ENCODE measurements at places on chromosomes 3 and 15.

DNA sequence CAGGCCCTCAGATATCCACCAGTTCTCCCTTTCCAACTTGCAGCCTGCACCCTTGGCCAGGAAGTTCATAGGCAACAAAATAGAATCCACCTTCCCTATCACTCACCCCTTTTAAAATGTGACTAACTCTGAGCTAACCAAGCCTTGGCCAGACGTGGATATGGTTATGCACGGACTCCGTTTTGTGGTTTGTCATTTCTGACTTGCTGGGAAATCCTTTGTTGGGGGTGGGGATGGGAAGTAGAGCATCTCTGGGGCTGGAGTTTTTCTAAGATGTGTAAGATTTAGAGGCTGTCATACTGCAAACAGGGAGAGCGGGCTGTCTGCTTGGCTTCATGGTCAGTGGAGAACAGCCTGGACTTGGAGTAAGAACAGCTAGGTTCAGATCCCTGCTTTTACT is 62.6 kb downstream of the SMAD3 start:
- DNase-seq: no peak

DNA sequence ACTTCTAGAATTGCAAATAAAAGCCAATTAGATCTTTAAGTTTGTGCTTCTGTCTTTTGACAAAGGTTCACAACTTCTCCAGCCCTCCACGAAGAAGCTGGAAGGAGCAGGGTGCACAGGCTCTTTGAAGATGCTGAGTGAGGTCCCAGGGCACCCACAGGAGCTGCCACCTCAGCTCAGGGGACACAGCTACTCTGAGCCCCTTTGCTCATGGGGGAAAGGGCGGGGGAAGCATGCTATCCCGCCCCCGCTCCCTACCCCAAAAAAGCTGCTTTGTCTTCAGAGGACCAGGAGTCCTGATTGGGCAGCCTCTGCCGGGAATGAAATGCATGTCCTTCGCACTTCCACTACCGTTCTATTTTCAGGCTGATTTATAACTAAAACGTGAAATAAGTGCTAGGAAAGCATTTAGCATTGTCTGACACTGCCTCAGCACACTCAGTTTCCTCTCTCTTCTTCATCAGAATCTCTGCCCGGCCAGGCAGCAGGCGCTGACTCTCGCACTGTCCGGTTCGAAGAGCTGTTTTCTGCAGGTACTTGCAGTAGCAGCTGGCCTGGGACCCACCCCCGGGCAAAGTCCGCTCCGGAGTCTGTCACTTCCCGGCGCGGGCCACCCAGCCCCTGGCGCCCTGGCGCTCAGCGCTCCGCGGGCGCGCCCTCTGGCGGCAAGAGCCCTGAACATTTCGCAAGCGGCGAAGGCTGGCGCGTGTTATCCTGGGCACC is 45.5 kb upstream of the KLHL25 start:
- DNase-seq: peak; percentile 91

- no peak for DNase-seq
Observed at GRCh38 chr3:171377859-171378258, 82.3 kb downstream of the TNIK start.

- DNase-seq: no peak
Observed at GRCh38 chr3:187973977-187974870, 179.7 kb upstream of the LPP start.

DNA sequence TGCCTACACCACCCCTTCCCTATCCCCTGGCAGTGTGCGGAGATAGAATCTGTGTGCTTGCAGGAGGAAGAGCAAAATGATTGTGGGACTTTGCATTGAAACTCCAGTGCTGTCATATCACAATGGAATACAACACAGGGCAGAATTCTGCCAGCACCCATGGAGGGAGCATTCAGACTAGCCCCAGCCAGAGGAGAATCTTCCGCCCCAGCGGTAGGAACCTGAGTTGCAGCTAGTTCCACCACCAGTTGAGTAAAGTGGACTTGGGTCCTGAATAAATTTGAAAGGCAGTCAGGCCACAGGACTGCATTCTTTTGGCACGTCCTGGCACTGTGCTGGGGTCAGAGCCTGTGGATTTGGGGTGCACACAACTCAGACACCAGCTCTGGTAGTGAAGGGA is 27.5 kb downstream of the NCBP2 start:
- DNase-seq: no peak

DNA sequence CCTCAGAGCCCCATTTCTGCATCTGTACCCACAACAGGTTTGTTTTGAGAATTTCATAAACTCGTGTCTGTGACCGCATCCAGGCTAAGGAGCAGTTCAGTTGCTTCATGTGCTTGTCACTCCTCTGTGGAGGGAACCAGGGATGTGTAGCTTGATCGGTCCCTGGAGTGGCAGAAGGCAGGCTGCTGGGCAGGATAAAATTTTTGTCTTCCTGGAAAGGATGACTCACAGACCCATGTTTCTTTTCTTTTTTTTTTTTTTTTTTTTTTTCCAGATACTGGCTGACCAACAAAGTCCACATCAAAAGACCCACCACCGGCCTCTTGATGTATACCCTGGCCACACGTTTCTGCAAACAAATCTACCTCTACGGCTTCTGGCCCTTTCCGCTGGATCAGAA is 70.1 kb downstream of the ST8SIA2 start:
- no peak for DNase-seq

GRCh38 chr15:98884894-98885293 is 122.7 kb downstream of the PGPEP1L start:
- no peak for DNase-seq

- DNase-seq: no peak
Observed at GRCh38 chr3:72271216-72271615, 486.3 kb upstream of the PROK2 start.

DNA sequence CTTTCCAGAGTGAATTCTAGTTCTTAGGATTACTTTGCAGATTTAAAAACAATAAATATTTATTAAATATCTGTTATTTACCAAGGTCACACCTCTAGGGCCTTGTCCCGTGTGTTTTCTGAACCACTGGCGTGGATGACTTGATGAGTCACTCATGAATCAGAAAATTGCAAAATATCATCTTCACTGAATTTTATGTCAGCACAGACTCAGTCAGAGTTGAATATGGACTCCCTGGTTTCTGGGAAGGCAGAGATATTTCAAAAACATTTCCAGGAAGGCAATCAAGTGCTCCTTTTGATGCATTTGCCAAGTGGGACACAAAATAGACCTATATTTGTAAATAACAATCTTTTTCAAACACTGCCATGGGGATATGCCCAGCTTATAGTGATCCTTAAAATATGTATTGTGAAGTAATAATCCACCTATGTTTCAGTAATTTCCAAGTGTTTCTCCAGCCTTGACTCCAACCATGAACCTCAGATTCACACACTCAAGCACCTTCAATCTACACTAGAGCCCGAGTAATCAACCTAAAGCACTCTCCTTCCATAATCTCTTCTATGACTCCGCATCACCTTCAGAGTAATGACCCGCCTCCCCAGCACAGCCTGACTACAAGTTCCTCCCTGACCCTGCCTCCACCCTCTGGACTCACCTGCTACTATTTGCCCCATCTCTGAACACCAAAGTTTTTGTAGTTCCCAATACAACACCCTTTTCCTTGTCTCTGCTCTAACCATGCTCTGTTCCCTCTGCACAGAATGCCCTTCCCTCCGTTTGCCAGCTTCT is 24.3 kb downstream of the DPH3 start:
- no peak for DNase-seq

DNA sequence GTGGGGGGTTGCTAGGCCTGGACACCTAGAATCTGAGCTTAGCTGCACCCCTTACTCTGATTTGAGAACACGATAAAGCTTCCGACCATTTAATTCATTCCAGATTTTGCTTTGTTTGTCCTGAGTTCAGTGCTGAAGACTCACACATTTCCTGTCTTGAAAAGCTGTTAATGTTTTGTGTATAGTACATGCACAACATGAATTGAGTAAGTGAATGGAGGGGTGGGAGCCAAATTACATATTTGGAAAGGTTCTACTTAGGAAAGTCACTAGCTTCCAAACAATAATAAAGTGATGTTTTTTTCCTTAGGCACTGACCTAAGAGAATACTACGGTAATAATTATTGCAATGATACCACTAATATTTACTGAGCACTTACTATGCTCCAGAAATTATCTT is 955.2 kb upstream of the NR2F2 start:
- no peak for DNase-seq

GRCh38 chr3:195076981-195077610 is 193.9 kb downstream of the XXYLT1 start:
- DNase-seq: peak; percentile 25

DNA sequence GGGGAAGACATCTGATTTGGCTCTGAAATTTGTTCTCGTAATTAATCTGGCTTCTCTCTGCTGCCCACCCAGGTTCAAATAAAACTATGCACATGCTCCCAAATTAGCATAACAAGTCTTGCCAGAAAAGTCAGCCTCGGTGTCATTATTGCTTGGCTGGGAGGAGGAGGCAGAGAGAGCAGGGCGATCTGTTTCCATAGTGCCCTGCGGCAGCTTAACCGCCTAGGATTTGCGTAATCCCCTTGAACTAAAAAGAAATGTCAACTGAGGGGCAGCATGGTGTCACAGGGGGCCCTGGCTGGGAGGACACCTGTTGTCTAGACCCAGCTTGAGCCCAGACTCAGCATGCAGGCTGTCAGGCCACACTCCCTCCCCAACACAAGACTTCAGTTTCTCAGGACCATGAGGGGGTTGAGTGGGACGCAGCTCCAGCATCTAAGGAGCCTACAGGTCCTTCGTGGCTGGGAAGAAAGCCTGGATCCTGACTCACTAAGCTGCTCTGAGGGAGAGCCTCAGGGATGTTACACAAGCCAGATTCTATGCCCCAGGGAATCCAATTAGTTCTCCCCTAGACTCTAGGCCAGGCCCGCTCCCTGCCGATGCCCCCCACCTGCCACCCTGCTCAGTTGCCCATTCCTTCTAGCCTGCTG is 17.3 kb downstream of the MRPS11 start:
- DNase-seq: no peak

DNA sequence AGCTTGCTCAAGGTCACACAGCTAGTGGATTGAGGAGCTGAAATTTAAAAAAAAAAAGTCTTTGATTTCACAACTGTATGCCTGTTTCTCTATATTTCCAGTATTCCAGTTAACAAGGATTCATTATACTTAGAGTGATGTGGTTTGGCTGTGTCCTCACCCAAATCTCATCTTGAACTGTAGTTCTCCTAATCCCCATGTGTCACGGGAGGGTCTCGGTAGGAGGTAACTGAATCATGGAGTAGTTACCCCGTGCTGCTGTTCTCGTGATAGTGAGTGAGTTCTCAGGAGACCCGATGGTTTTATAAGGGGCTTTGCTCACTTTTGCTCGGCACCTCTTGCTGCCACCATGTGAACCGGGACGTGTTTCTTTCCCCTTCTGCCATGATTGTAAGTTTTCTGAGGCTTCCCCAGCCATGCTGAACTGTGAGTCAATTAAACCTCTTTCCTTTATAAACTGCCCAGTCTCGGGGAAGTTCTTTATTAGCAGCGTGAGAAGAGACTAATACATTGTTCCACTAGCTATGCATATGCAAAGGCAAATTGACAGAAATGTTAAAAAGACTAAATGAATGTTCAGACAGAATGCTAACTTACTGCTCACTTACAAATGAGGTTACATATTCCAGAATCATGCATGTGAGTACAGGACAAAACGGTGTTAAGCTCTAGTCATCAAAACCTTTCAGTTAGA is 1101.9 kb downstream of the ROBO1 start:
- DNase-seq: no peak

DNA sequence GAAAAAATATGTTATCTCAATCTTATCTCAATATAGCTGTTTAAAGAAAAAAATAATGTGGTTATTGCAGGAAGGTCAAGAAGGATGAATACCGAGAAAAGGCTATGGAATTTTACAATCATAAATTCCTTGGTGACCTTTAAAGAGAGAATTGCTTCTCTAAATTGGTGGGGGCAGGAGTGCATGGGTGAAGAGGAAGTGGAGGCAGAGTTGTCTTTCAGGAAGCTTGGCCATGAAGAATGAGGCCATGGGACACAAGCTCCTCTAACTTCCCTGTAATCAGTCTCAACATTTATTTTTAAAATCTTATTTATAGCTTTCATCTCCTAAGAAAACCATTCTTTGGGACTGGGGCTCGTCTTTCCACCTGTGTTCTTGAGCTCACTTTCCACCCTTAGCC is 22.4 kb upstream of the ALDH1A2 start:
- DNase-seq: no peak

DNA sequence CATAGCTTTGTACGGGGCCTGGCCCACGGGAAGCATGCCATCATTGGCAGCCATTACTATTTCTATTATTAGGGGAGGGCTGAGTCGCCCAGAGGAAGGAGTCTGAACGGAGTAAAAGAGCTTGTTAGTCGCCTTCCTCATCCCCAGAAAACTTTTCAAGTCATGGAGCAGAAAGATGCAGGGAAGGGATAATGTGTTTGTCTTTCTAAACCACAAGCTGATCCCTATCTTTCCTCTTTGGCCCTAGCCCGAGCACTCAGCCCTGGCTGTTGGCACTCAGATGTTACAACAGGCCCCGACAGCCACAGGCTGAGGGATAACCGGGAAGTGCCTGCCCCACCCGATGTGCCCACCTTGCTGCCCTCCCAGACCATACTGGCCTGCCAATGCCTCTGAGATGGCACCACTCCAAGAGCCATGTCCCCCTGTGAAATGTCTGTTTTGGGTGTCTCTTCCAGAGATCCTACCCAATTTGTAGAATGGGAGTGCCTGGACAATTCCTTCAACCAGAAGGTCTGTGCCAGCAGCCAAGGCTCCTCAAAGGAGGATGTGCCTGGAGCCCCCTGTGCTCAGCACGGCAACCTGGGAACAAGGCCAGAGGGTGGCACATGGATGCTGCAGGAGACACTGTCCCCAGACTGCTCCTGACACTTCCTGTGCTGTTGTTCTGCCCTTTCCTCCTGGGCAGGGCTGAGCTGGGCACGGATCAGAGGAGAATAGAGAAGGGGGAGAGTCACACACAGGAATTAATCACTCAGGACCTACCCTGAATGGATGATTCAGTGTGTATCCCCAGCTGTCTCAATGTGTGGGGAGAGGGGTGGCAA is 10.8 kb downstream of the PAK6 start:
- peak; percentile 41 for DNase-seq

- DNase-seq: no peak
Observed at GRCh38 chr3:179533274-179533673, 29.5 kb upstream of the ACTL6A start.

GRCh38 chr15:99522288-99522687 is 43.5 kb upstream of the MEF2A start:
- DNase-seq: no peak

- DNase-seq: no peak
Observed at GRCh38 chr3:30141178-30141581, 465.2 kb upstream of the TGFBR2 start.

GRCh38 chr15:95113041-95113440 is 881.7 kb downstream of the MCTP2 start:
- DNase-seq: no peak

DNA sequence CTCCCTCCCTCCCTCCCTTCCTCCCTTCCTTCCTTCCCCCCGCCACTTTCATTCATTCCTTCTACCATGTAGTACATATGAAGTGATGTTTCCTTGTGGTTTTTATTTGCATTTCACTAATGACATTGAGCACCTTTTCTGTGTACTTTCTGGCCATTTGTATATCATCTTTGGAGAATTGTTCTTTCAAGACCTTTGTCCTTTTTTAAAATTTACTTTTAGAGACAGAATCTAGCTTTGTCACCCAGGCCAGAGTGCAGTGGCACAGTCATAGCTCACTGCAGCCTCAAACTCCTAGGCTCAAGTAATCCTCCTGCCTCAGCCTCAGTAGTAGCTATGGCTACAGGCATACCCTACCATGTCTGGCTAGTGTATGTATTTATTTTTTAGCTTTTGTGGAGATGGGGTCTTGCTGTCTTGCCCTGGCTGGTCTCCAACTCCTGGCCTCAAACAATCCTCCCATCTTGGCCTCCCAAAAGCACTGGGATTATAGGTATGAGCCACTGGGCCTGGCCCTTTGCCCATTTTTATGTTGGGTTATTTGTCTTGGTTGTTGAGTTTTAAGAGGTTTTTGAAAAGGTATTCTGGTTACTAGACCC is 42.0 kb upstream of the CTDSPL2 start:
- no peak for DNase-seq

- no peak for DNase-seq
Observed at GRCh38 chr3:46965151-46965550, 11.4 kb downstream of the CCDC12 start.
